ENCODE measurements at places on chromosomes 6 and 20.

DNA sequence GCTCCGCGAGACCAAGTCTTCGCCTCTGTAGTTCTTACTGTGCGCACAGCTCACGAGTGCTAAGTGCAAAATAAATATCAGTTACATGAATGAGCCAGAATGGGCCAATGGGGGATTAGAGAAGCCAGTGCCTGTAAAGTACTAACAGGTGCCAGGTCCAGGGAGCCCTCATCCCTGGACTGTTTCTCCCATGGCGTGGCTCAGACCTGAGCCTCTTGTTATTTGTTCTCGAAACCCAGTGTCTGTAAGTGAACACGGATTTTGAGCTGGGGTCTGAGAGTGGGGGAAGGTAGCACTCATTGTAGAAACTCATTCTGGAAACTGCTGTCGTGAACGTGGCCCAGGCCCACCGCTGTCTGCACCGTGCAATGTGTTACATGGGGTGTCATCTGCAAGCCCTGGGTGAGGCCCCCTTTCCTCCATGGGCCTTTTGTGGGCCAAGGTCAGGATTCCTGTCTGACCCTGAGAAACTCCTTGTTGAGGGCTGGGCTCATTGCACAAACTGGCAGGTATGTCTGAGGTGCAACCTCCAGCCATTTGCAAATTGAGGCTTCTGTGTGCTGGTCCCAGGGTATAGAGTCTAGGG lies 154.7 kb downstream of the SYCP2 start:
- no peak for DNase-seq

DNA sequence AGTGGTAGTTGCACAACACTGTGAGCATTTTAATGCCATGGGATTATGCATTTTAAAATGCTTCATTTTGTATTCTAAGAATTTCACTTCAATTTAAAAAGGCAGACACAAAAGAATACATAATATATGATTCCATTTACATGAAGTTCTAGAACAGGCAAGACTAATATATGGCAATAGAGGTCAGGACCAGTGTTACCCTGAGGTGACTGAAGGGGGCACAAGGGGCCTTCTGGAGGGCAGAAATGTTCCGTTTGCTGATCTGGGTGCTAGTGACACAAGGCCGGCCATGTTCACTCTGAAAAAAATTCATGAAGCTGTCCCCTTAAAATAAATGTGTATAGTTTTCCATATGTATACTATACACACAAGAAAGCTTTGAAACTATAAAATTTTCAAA lies 28.5 kb downstream of the TASP1 start:
- no peak for DNase-seq

- no peak for DNase-seq
Observed at GRCh38 chr20:36824142-36824940, 50.8 kb upstream of the DSN1 start.

GRCh38 chr20:5168651-5169396 lies 42.0 kb downstream of the CDS2 start:
- no peak for DNase-seq

DNA sequence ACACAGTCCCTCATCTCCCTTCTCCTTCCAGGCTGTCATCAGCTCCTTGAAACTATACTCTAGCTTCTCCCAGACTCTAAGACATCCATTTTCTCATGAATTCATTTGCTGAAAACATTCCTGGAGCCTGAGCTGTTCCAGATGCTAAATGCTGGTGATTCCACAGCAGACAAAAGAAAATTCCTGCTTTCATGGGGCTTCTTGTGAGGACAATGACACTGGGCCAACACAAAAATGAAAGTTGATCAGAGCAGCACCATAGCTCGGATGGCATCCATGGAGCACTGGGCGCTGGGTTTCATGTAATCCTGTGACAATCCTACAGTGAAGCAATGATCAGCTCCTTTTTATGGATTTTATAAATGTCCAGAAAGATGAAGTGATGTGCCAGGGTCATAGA lies 47.4 kb upstream of the STX16 start:
- no peak for DNase-seq

DNA sequence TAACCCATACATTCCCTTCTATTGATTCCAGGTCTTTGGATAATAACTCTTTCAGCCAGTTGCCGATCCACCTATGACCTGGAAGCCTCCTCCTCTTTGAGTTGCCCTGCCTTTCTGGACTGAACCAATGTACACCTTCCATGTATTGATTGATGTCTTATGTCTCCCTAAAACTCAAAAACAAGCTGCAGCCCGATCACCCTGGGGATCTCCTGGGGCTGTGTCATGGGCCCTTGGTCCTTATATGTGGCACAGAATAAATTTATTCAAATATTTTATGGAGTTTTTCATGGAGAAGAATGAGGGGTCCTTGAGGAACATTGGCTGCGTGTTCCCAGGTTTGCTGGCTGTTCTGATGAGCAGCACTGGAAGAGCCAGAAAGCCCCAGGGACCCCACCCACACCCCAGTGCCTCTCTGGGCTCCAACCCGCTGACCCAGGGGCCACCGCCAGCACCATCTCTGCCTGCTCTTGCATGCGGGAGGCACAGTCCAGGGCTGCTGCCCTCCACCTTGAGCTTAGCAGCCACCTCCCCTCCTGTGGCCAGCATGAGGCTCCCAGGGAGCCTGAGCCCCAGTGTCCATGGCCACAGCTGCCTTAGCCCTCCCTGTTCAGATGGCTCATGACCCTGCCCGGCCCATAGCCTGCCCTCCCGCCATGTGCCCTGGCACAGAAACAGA lies 36.5 kb upstream of the CST7 start:
- no peak for DNase-seq

DNA sequence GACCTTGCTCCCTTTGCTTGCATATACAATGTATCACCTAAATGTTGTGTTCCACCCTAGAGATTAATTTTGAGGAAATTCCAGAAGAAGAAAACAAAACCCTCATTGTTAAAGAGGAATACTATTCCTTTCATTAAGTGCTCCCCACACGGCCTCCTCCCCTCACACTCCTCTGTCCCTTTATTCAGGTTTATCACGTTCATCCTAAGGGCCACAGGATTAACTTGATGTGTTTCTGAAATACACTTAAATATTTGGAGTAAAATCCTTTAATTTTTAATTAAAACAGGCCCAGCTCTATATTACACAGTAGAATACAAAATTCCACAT lies 89.4 kb upstream of the MRPS10 start:
- DNase-seq = no peak

DNA sequence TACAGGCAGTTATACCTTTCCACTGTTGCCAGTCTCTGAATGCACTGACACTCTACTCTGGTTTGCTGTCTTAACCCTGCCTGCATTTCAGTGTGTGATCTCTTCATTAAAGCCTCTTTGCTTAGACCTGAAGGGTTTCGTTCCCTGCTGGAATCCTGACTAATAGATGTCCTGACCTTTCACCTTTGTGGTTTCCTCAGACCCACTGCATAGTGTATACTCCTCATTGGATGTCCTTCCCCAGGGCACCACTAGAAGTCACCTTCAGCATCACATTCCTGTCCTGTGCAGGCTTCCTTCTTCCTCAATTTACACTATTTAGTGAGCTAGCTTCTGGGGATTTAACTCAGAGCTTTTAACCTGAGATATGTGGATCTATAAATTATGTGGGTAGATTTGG lies 120.6 kb downstream of the RCAN2 start:
- DNase-seq = no peak

DNA sequence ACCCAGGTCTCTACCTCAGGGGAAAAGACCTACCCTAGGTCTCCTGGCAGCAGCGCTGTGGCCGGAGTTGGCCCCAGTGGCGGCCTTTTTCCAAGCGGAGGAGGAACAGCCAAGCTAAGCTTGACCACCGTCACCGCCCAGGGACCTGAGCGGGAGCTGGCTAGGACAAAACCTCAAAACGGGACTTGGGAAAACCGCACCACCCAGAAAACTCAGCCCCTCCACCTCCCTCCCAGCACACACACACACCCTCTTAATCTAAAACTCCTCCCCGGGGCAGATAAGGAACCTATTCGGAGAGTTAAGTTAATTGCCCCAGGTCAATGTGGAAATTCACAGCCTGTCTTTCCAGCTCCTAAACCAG lies 2.7 kb upstream of the TRERF1 start:
- no peak for DNase-seq

- no peak for DNase-seq
Observed at GRCh38 chr20:5402903-5403531, 86.3 kb upstream of the PROKR2 start.

DNA sequence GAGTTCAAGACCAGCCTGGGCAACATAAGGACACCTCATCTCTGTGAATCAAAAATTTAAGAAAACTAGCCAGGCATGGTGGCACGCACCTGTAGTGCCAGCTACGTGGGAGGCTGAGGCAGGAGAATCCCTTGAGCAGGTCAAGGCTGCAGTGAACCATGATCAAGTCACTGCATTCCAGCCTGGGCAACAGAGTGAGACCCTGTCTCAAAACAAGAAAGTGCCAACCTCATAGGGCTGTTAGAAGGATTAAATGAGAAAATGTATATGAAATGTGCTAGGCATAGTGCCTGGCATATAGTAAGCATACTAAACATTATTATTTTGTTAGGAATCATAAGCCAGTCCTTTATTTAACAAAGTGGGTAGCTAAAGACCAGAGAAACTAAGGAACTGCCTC lies 9.1 kb upstream of the MDGA1 start:
- DNase-seq = no peak

- no peak for DNase-seq
Observed at GRCh38 chr6:121724576-121724975, 289.1 kb downstream of the GJA1 start.

DNA sequence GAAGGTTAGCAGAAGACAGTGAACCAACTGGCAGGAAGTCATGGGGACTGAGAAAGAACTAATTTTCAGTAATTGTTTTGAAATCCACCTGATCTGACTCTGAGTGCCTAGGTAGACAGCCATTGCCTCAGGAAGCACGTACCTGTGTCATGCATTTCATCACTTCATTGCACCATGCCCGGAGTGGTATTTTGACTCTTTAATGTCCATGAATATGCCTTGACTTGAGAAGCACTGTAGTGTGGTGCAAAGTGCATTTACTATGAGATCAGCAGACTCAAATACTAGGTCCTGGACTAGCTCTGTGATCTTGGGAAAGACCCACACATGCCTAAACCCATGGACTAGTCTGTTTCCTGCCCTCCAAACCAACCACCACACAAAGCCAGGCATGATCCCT lies 370.9 kb upstream of the MARCKS start:
- no peak for DNase-seq

Data from urinary bladder (tissue), 4 donors.